Stomach (tissue), 19 donors: ENCODE measurements at places on chromosomes 5 and 9. TPM values are rescaled to one million over a fixed set of nuclear protein-coding genes. Genes with fewer than 3 reads are reported as not detected.

RELL2 gene
- polyA plus RNA-seq: 4.9 TPM

NUDT12 gene
- polyA plus RNA-seq: 11.6 TPM

BRIX1 gene
- 17.1 TPM for polyA plus RNA-seq

ATOSB gene
- 10.3 TPM for polyA plus RNA-seq

MCC gene
- 3.8 TPM for polyA plus RNA-seq

PCDHB16 gene
- 0.12 TPM for polyA plus RNA-seq

TMEM203 gene
- 29.3 TPM for polyA plus RNA-seq

SYNPO gene
- 23.2 TPM for polyA plus RNA-seq

ADAMTS19 gene
- polyA plus RNA-seq: not detected

SPINK4 gene
- 19.1 TPM for polyA plus RNA-seq

CHSY3 gene
- 0.31 TPM for polyA plus RNA-seq

FEM1C gene
- 5.9 TPM for polyA plus RNA-seq

OR1L1 gene
- not detected for polyA plus RNA-seq

SLC6A3 gene
- polyA plus RNA-seq: not detected

CCL21 gene
- 10.8 TPM for polyA plus RNA-seq

SEMA5A gene
- polyA plus RNA-seq: 0.78 TPM

SIT1 gene
- 1.1 TPM for polyA plus RNA-seq

RABEPK gene
- polyA plus RNA-seq: 17.9 TPM

NR3C1 gene
- polyA plus RNA-seq: 12.9 TPM

SLC45A2 gene
- polyA plus RNA-seq: 0.19 TPM

TAF11L2 gene
- not detected for polyA plus RNA-seq

SLC34A1 gene
- 0.10 TPM for polyA plus RNA-seq

C9 gene
- not detected for polyA plus RNA-seq

REEP2 gene
- polyA plus RNA-seq: 3.1 TPM

PCDHGA7 gene
- polyA plus RNA-seq: 0.30 TPM

QRFP gene
- not detected for polyA plus RNA-seq

CDX1 gene
- 0.31 TPM for polyA plus RNA-seq

ATP10B gene
- 1.7 TPM for polyA plus RNA-seq

TAF11L5 gene
- not detected for polyA plus RNA-seq

ORM2 gene
- 17.1 TPM for polyA plus RNA-seq

PKN3 gene
- polyA plus RNA-seq: 5.3 TPM

CRHBP gene
- polyA plus RNA-seq: 0.12 TPM

BAAT gene
- polyA plus RNA-seq: not detected

C8G gene
- polyA plus RNA-seq: not detected

MYMK gene
- not detected for polyA plus RNA-seq

MCTP1 gene
- 4.3 TPM for polyA plus RNA-seq

TPPP gene
- polyA plus RNA-seq: 1.7 TPM

PRLR gene
- 0.92 TPM for polyA plus RNA-seq

SPATA31E1 gene
- not detected for polyA plus RNA-seq

TMOD1 gene
- 12.8 TPM for polyA plus RNA-seq

MYOZ3 gene
- 1.8 TPM for polyA plus RNA-seq

HK3 gene
- 4.6 TPM for polyA plus RNA-seq

PCDHA1 gene
- not detected for polyA plus RNA-seq

AGXT2 gene
- polyA plus RNA-seq: not detected

GFI1B gene
- polyA plus RNA-seq: not detected

SEMA4D gene
- polyA plus RNA-seq: 8.4 TPM

MYORG gene
- polyA plus RNA-seq: 9.0 TPM

PCDHA4 gene
- polyA plus RNA-seq: 0.25 TPM

CDK5RAP2 gene
- 25.3 TPM for polyA plus RNA-seq

MOB3B gene
- polyA plus RNA-seq: 4.0 TPM

EQTN gene
- not detected for polyA plus RNA-seq

SLC30A5 gene
- polyA plus RNA-seq: 15.7 TPM

CARTPT gene
- polyA plus RNA-seq: 6.8 TPM
